ENCODE measurements at places on chromosomes 11 and 22.

- DNase-seq: no peak
Measured at GRCh38 chr11:68682531-68682961, 1.8 kb upstream of the GAL start.

DNA sequence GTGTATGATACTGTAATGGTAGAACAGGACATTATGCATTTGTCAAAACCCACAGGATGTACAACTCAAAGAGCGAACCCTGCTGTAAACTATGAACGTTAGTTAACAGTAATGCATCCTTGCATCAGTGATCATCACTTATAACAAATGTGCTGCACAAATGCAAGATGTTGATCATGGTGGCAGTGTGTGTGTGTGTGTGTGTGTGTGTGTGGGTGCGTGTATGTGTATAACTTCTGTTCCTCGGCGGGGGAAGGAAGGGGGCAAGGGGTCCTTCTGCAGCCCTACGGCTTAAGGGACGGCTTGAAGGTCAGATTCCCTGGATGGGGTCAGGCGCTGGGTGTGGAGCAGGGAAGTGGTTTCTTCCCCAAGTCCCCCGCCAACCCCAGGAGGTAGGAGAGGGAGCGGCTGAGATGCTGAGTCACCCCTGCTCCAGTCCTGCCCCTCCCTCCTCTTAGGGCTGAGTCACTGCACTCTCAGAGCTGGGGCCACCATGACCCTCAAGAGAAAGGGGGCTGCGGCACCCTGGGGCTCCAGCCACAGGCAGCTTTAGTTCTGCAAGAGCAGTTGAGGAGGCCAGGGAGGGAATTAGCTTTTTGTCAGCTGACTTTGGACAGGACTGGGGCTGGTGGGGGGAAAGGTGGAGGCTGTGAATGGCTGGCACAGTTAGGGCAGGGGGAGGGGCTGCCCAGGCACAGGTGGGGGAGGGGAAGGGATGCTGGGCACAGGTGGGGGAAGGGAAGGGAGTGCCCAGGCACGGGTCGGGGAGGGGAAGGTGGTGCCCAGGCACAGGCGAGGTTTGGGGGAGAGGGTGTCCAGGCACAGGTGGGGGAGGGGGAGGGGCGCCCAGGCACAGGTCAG, 8.8 kb upstream of the CTSD start:
- DNase-seq: peak; percentile 90

- no peak for DNase-seq
Measured at GRCh38 chr22:22196833-22197477, 47.6 kb upstream of the VPREB1 start.

DNA sequence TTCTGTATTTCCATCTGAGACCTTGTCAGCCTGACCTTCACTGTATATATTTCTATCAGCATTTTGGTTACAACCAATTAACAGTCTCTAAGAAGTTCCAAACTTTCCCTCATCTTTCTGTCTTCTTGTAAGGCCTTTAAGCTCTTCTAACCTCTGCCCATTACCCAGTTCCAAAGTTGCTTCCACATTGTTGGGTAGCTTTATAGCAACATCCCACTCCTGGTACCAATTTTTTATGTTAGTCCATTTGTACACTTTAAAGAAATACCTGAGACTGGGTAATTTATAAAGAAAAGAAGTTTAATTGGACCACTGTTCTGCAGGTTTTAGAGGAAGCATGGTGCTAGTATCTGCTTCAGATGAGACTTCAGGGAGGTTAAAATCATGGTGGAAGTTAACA, 1979.7 kb upstream of the RAG2 start:
- no peak for DNase-seq

GRCh38 chr11:76602431-76602861, 68.1 kb downstream of the LRRC32 start:
- DNase-seq: peak; percentile 85

DNA sequence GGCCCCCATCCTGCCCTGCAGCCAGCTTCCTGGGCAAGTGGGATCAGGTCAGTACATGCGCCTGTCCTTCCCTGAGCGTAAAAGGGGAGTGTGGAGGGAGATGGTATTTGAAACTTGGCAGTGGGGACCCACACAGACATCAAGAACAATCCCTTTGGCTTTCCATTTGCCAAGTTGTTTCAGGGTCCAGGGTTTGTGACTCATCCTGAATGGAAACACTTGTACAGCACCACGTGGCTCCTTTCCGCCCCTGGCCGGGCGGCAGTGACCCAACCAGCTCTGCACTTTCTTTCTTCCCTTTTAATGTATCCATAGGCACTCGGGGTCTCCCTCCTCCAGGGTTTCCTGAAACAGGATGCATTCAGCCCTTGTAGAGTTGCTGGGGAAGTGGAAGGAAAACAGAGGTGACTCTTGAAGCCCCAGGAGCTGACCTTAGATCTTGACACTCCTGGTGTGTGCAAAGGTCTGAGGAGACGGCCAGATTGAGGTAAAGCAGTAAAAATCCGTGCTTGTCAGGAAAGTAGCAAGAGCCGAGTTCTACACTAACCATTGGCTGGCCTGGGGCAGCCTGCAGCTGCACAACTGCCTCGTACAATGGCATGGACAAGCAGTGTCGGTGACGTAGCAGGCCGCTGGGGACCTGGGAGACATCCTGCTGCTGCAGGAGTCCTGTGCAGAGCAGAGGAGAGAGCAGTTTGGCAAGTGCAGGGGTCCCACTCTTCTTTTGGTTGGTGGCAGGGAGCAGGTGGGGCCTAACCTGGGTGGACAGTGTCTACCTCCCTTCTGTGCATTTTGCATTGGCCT, 189.8 kb downstream of the SNX19 start:
- DNase-seq: no peak

GRCh38 chr11:117986981-117987574, 884 bp downstream of the IL10RA start:
- DNase-seq: peak; percentile 74

- DNase-seq: no peak
Measured at GRCh38 chr22:46848197-46848596, 85.7 kb downstream of the TBC1D22A start.

DNA sequence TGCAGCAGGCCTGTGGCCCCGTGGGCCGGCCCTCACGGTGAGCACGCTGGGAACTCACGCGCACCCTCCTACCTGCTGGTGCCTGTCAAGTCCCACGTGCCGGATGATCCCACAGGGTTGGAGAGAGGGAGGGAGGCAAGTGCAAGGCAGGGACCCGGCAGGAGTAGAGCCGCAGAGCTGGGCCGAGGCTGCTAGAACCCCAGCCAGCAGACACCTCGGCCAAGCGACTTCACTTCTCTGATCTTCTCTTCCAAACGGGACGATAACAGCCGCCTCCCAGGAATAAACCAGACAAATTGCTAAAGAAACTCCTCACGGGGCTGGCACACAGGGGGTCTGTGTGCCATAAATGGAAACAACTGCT, 1232.8 kb downstream of the TBC1D22A start:
- DNase-seq: no peak

DNA sequence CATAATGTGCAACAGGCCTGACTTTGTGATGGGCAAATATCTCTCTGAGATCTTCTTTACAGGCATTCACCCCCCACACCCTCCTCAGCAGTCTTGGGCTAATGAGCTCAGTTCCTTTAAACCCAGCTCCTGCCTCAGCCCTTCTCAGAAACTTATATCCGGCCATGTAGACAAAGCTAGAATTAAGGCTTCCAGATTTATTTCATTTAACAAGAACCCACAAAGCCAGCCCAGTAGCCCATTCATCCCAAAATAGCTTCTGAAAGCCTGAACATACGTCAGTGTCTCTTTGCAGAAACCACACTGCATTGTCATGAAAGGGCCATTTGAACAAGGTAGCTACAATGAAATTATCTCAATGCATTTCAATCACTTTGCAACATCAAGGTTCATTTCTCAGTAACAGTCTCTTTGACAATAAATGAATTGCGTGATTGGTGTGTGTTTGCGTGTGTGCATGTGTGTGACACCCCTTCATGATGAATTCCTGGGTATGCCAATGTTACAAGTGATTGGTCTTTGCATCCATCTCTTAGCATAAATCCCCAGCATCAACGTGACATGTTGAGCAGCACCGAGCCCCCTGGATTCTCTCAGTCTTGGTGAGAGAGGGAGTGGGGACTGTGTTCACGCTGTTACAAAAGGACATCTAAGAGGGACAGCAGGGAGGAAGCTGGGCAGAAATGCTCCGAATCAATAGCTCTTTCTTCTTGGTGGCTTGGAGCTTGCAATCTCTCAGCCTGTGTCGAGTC, 299.6 kb downstream of the KIRREL3 start:
- DNase-seq: no peak

DNA sequence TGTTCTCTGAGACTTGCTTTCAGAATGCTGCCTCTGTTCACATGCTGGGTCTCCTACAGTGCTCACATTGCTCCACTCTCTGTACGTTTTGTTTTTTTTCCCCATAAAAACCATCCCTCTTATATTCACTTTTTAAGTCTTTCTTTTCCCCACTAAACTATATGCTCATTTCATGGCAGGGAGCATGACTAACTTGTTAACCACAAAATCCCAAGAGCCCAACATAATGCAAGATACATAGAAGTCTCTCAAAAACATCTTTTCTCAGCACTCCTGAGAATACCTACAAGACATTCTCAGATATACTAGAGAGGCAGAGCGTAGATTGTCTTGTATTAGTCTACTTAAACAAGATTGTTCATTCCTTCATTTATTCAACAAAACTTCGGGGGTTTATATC, 73.3 kb downstream of the FAM76B start:
- DNase-seq: no peak

GRCh38 chr11:29171360-29171950, 845.4 kb downstream of the KCNA4 start:
- no peak for DNase-seq

GRCh38 chr11:127790592-127790991, 790.0 kb upstream of the KIRREL3 start:
- DNase-seq: no peak

- no peak for DNase-seq
Measured at GRCh38 chr11:35541621-35542375, 16.4 kb upstream of the PAMR1 start.

DNA sequence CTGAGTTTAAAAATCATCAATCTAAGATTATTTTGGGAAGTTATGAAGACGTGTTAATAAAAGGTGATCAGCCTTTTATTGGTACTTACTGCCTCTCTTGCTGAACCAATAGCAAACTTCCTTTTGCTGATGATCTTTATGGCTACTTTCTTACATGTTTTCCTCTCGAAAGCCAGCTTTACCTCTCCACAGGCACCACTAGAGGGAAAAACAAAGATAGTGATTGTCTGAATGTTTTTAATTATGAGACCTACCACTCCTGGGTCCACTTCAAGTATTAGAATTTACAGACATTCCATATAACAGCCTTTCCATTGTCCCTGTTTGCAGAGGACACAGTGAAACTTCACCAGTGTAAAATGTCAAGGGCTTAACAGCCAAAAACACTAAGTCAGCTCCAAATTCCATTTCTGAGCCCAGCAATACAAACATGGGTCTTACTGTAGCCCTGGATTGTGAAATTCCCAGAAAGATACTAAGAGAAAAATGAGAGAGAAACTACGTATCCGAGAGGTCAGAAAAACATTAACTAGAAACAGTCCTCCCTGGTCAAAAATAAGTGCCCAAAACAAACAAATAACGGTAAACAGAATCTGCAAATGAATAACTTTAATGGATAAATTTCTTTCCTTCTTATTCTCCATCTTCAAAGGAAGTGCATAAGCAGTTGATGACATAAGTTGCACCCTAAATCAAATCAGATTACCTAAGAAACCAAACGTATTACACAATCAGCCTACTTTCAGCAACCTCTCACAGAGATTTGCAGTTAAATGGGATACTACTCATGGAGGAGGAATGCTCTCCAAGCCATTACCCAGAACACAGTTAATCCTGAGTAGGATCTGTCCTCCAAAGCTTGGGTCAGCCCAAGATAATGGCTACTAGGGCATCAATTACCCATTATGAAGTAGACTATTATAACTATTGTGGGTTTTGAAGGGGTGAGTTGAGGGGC, 29.5 kb downstream of the CHEK2 start:
- DNase-seq: no peak

GRCh38 chr22:26229910-26230309, 60.6 kb downstream of the SEZ6L start:
- DNase-seq: no peak
